ENCODE measurements at places on chromosomes 5 and 9.

DNA sequence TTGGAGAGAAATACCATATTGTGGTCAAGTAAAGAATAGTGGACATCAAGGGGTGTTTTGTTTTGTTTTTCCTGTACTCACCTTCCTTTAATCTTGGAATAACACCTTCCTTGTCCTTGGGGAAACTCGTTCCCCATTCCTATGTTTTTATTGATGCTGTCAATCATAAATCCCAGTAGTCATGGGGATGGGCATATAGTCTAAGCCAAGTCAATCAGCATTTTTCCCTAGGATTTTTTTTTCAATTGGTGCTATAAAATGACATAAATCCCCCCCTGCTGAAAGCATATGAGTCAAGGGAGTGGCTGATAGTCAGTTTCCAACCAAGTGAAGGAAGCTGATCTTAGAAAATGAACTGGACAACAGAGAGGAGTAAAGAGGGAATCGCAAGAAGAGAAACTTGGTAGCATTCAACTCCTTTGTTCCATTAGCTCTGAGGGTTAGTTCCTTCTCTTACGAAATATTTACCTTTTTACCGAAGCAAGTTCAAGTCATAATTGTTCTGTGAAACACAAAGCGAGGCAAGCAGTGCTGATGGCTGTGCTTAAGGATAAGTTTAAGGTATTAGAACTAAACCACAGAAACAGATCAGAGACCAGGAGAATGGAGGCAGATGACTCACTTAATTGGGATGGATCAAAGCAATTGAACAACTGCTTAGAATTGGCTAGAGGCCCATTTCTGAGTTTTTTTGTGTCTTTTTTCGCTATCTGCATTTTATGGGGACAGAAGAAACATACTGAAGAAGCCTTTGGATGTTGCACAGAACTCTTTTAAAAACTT lies 218.6 kb downstream of the SEMA6A start:
- DNase-seq = no peak

DNA sequence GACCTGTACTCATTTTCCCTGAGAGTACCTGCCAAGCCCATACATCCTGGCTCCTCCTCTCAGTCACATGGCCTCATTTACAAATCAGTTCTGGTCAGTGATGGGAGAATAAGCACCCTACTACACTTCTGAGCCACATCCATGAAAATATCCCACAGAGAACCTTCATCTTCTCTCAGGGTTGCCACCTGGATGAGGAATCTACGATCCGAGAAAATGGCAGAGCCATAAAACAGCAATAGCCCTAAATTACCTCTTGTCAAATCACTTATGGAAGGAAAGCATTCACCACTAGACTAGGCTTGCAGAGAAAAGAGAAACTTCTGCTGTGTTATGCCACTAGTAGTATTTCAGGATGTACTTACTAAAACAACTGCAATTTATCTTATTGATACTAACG lies 324.8 kb downstream of the BNC2 start:
- no peak for DNase-seq

GRCh38 chr9:97419309-97419867 lies 7.5 kb downstream of the TDRD7 start:
- DNase-seq = no peak

DNA sequence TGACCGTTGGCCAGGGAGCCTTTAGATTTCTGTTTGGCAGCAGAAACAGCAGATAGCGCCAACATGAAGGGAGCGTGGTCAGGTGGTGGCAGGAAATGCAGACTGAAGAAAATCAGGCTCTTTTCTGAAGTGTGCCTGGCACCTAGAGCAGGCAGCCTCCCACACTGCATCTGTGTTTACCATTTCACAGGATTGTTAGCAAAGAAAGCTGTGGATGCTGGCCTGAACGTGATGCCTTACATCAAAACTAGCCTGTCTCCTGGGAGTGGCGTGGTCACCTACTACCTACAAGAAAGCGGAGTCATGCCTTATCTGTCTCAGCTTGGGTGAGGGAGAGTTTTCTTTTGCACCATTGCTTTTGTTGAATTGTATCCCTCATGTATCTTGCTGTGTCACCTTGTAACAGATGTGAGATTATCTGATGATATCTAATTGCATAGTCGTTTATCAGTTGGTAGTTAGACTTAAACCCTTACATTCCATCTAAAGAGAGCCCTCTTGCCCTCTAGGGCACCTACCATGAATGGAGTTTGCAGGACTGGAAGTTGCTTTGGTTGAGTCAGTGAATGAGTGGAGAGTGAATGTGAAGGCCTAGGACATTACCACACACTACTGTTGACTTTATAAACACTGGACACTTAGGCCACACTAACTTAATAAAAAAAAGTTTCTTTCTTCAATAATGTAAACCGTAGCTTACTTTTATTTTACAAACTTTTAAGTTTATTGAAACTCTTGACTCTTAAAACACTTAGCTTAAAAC lies 42.8 kb downstream of the ACO1 start:
- no peak for DNase-seq

- no peak for DNase-seq
These were observed 549.1 kb downstream of the MTRR start for GRCh38 chr5:8418049-8418426.

DNA sequence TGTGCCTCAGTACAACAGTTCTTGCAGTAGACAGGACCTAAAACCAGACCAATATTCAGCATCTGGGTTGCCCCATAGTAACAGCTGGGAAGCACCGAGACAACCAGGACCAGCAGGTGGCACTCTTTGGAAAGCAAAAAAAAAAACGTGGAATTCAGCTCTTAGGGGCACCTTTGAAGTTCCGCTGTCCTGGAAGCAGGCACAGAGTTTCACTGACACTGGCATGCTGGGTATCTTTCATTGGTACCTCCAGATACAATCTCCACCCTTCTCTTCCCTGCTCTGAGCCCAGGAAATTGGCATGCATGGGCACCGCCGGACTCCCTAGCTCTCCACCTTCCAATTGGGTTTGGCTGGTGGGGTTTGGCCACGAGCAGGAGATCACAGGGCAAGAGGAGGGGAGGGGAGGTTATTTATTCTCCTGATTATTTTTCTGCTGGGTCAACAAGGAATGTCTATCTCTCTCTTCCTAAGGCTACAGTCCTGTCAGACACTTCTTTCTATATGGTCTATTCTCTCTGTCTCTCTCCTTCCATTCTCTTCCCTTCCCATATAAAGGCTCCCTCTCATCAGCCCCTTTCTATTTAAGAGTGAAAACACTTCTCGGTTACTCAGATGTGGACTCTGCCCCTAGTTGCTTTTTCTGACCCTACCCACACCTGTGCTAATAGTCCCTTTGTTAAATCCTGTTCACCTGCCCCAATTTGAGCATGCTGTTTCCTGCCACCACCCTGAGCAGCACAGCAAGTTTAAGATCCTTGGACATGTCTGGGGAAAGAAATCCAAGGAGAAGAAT lies 1.9 kb upstream of the IDNK start:
- peak; percentile 85 for DNase-seq

- DNase-seq = no peak
These were observed 131.3 kb downstream of the FRMD3 start for GRCh38 chr9:83406921-83407320.

- DNase-seq = no peak
These were observed 126.4 kb downstream of the ADAMTS6 start for GRCh38 chr5:65355301-65355700.

DNA sequence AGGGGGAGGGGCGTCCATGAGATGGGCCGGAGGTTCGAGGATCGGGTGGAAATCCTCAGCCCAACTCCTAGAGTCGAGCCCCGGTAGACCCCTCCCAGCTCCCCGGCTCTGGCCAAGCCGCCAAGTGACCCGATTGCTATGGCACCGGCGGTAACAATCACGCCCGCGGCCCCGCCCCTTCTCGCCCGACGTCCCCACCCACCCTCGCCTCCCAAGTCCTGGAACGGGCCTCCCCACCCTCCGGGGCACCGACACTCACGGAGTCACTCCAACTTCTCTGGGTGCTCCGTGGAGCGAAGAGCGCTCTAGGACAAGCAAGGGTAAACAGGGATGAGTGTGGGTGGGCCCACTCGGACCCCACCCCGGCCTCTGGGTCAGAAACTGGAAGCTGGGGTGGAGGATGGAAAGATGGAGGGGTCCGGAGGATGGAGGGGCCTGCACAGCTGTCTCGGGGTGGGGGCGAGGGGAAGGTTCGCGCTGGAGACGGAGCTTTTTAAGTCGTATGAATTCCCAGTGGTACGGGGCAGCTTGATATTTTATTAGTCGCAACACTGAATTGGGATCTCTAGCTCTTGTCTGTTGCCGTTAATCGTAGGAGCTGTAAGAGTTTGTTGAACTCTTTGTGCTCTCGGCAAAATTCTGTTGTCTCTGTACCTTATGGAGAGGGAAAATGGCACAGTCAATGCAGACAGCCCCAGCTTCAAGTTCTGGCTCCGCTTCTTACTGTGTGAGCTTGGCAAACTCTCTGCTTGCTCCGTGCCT lies at the start of gene SPACA9:
Gene SPACA9 (plus strand): TSS at position 204 of the 762 bp plus-strand sequence. CDS start 5,050 bp downstream, outside the sequence.
- DNase-seq = peak; percentile 77

DNA sequence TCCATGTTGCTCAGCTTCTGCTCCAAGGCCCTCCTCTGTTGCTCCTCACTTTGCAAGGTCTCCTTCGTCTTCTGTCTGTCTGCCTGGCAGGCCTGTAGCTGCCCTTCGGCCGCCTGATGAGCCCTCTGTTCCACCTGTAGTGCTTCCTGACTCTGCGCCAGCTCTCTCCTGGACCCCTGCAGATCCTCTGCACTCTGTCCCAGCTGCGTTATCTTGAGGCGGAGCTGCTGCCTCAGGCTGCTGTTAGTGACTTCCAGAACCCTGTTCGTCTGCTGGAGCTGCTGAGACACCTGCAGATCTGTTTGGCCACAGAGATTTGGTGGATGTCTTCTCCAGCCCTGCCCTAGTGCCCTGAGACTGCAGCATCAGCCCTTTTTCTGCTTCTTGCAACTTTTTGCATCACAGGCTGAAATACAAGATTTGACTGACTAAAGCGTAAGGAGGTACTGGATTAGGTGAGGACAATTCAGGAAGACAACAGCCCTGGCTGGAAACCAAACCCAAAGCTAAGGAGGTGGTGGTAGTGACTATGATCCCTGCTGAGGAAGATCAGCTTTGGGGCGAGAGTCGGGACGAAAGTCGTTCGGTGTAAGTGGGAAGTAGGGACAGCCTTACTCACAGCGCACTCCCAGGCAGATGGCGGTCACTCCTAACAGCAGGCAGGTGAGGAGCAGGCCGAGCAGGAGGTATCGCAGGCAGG lies 2.1 kb downstream of the CD72 start:
- DNase-seq = peak; percentile 42

GRCh38 chr5:82593481-82593880 lies 315.3 kb upstream of the RPS23 start:
- DNase-seq = no peak

- no peak for DNase-seq
These were observed 85.1 kb downstream of the ACER2 start for GRCh38 chr9:19493876-19494275.

- peak; percentile 16 for DNase-seq
These were observed 92.4 kb upstream of the CPLX2 start for GRCh38 chr5:175778951-175779503.

DNA sequence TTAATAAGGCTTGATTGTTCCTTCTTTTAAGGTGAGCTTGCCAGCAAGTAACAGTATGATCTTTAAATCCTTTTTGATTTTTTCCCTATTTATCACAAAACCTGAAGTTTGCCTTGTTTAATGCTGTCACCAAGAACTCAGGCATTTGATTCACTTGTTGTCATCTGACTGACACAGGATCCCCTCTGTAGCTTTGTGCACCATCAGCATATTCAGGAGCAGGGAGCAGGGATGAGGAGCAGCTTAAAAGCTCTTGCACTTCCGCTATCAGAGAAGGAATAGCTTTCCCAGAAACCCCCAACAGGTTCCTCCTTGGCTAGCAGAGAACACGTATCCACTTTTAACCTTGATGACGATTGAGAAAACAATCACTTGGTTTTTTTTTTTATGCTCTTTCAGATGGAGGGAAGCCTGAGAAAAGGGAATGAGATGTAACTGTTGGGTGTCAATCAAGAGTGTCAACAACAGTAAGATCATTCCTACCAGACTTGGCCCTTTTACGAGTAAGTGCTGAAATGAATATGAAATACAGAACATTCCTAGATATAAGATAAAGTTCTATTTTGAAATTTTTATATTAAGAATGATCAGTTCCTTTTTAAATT lies 433.1 kb upstream of the CDH18 start:
- peak; percentile 46 for DNase-seq

- DNase-seq = no peak
These were observed 491.1 kb downstream of the CCDC171 start for GRCh38 chr9:16043756-16044578.

DNA sequence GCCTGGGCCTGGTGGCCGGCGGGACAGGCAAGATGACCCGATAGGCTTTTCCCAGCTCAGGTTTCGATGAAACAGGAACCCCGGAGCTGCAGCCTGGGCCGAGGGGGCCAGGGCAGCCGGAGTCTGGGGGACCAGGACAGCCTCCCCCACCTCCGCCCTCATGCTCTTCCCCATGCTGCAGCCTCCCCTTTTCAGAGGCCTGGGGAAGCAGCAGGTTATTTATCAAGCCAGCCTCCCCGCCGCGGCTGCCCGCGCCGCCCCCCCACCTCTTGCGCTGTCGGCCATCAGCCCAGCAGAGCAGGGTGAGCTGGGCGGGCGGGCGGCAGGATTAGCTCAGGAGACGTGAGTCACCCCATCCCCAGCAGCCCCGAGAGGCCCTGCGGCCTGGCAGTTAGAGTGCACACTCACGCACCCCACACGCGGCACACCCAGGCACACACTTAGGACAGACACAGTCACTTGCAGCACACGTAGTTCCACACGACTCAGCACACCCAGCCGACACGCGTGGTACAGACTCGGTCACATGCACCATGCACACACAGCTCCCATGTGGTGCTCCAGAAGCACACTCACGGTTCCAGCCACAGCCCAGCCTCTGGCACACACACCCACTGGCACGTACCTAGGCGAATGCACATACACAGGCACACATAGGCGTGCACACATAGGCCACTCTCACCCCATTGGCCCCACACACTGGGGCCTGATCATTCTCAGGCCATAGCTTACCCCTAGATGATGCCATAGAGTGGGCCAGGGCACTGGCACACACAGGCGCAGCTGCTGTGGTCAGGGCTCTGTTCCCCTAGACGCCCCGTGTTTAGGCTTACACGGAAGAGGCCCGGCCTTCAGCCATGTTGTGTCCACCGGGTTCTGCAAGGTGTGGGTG lies 13.0 kb downstream of the CXXC5 start:
- DNase-seq = peak; percentile 44

DNA sequence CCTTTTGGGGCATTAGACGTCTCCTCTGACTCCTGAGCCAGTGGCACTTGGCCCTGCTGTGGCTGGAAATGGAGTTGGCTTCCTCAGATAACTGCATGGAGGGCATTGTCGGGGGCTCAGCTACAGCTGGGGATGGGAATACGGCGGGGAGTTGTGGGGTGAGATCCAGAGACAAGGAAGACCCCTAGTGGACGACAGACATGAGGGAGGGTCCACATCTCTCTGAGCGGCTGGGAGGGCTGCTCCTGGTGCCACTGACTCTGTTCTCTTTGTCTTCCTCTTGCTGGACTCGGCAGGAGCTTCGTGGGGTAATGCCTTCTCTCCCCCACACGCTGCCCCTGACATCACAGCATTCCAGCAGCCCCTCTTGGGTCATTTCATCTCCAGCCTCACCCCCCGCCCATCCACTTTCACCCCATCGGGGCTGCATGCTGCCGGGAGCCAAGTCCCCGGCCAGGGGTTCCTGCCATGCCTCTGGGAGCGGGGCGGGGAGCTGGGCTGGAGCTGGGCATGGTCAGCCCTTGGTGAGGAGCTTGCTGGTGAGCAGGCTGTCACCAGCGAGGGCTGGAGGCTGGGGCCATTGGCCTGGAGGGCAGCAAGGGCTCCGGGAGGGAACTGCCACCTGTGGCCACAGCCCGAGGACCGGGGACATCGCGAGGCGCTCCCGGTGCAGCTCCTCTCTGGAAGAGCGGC lies 172.3 kb downstream of the CACNA1B start:
- DNase-seq = no peak

All from GM23338 (cell line).